ENCODE measurements at places on chromosomes 6 and 20.

DNA sequence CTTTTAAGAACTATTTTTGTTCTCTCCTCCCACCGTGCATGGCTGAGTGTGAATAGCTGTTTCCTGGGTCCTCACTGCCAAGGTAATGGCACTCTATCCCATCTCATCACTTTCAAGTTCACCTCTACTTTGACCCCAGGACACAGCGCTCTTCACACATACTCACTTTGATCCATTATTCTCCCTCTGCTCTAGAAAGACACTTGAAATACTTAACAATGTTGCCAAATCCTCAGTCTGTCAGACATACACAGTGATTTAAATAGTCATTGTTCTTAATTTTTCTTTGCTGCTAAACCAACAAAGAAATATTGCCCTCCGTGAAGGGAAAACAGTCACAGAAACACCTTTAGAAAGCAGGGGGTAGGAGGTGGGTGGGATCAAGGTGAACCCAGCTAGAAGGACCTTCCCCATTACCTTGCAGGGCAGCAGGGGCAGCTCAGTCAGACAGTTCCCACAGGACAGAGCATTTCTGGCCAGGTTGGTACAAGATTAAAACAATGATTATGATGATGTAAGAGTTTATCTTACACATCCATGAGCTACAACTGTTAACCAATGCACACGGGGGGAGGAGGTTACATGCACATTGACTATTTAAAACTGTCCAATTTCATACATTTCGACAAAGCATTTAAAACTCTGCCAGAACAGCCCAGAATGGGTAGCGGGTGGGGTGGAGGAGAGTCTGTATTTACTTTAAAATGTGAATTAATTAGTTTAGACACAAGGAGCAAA, 2.4 kb downstream of the SLC22A23 start:
- DNase-seq: no peak

- DNase-seq: no peak
Observed at GRCh38 chr6:101818051-101818450, 424.5 kb downstream of the GRIK2 start.

- DNase-seq: no peak
Observed at GRCh38 chr6:111914617-111915016, 41.4 kb upstream of the FYN start.

GRCh38 chr20:15320941-15321340, 983.5 kb upstream of the FLRT3 start:
- no peak for DNase-seq

GRCh38 chr6:10390495-10391298, 24.2 kb downstream of the TFAP2A start:
- DNase-seq: no peak

- no peak for DNase-seq
Observed at GRCh38 chr20:1209447-1210387, 6.5 kb downstream of the C20orf202 start.

- DNase-seq: no peak
Observed at GRCh38 chr20:1287306-1287705, 21.2 kb downstream of the SNPH start.

DNA sequence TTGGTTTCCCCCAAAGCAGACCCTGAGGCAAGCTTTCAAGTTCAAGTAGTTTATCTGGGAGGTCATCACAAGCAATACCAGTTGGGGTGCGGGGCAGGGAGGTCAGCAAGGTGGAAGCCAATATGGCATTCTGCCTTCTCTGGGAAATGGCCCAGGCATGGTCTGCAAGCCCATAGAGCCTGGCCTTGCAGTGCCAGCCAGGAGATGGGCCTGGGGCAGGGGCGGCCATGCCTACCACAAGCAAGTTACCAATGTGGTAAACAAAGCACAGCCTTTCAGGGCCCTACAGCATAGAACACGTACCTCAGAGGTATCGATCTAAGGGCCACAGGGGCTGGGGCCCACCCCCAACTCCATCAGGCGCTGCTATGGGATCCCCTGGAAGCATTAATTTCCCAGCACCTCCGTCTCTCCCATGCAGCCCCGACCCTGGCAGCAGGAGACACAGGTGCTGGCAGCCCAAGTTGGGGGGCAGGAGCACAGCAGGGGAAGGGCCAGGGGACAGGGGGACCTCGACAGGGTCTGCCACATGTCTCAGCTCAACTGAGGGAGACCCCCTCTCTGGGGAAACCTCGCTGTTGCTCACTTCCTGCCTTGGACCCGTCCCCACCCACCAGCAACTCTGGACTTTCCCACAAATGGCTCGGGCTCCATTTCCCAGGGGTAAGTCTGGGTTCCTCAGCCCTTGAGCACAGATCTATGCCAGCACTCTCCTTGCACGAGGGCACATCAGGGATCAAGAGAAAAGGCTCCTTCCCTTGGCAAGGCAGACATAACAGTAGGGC, 369.0 kb downstream of the PREX1 start:
- DNase-seq: no peak

- no peak for DNase-seq
Observed at GRCh38 chr20:15310361-15310760, 972.9 kb upstream of the FLRT3 start.

GRCh38 chr20:9061434-9061833, 7.5 kb upstream of the PLCB4 start:
- DNase-seq: no peak

DNA sequence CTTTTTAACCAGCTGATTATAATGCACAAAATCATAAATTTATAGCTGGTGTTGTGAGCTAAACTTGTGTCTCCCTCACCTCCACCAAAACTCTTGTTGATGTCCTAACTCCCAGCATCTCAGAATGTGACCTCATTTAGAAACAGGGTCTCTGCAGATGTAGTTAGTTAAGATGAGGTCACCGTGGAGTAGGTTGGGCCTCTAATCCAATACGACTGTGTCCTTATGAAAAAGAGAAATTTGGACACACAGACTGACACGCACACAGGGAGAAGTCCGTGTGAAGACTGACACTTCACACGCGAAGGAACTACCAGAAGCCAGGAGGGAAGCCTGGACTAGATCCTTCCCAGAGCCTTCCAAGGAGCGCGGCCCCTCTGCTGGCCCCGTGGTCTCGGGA, 46.5 kb downstream of the TRAM2 start:
- DNase-seq: no peak

DNA sequence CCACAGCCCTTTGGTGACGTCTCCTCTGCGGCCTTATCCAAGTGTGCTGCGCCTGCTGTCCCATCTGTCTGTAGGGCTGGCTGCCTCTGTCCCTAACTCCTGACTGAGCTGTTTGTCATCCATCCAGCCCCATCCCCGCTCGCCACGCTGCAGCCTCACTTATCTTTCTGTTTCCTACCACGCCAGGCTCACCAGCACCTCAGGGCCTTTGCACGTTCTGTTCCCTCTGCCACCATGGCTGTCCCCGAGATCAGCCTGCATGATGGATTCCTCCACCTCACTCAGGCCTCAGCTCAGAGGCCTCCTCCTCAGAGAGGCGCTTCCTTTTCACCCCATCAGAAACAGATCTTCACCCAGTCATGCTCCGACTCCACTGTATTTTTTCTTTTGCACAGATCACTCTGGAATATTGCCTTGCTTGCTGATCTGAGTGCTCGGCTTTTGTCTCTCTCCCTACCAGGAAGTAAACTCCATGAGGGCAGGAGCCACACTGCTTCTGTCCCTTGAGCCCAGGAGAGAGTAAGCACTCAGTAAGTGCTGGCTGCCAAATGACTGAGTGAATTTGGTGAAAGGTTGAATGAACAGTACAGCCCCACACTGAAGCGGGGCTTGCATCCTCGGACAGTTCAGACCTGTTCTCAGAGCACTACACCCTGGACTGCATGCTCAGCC, 34.5 kb downstream of the BPIFB1 start:
- DNase-seq: no peak

DNA sequence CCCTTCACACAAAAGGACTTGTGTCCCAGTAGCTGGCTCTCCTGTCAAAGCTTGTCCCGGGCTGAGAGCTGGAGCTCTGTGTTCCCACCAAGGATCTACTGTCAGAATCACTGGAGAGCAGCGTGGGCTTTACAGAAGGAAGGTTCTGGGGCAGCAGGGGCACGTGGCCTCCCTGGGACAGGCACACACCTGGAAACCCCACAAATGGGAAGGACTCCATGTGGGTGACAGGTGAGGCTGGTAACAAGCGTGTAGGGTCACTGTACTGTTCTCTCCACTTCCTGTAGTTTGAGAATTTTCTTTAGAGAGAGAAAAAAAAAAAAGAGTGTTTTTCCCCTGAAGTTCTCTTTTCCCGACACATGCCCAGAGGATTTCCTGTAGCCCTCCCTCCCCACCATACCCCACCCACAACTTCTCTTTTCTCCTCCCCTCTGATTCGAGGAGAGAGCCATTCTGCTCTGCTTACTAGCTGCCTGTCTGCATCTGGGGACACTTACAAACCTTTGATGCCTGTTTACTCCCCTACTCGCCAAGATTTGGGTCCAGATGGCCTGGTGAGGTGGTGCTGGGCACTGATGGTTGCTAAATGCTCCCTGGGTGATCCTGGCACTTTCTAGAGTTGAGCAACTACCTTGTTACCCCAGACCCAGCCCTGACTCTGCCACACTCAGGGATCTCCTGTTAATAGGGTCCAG, 84.1 kb upstream of the SIRPA start:
- DNase-seq: no peak

DNA sequence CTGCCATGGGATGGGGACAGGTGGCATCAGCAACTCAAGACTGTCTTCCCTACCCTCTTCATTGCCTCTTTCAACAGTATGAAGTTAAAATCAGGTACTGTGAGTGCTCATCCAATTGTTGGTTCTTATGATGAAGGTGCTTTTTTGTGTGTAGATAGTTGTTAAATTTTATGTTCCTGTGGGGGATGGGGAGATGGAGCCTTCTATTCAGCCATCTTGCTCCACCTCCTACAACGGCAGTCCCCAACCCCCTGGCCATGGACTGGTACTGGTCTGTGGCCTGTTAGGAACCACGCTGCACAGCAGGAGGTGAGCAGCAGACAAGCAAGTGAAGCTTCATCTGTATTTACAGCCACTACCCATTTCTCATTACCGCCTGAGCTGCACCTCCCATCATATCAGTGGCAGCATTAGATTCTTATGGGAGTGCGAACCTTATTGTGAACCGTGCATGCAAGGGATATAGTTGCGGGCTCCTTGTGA, 47.8 kb upstream of the TOP1 start:
- no peak for DNase-seq

DNA sequence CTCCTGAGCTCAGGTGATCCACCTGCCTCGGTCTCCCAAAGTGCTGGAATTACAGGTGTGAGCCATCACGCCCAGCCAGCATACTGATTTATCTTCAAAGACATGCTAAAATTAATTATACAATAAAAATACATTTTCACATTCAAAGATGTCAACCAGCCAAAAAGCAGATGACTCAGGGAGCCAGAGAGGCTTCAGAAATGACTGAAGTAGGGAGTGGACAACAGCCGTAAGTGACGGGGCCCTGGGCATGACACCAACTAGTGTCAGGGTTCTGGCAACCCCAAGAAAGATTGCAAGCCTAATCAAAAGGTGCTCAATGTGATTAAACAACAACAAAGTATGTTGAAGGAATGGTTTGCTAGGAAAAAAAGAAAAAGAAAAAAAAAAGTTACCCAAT, 28.4 kb downstream of the GPLD1 start:
- no peak for DNase-seq

DNA sequence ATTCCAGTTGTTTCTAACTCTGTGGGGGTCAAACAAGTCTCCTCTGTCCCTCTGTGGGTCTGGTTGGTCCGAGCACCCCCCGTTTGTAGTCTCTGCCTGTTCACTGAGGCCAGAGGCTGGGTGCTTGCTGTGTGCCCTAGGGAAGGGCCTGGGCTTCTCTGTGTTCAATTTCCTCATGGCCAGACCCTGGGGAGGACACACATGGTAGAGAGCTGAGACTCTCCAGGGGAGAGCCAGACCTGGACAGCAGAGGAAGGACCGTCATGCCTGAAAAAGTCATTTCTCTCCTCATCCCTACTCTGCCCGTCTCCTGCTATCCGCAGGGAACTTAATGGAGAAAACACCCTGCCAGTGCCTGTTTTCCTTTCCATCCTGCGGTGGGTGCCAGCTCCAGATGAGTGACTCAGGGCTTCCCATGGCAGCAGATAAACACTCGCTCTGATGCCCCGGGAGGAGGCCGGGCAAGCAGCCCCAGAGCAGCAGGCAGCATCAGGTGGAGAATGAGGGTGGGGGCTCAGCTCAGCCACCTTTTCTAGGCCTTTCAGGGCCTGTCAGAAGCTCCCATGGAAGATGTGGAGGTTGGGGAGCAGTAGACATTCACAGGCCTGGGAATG, 51.9 kb downstream of the SNAI1 start:
- DNase-seq: no peak

- no peak for DNase-seq
Observed at GRCh38 chr6:141540207-141540606, 592.5 kb upstream of the GJE1 start.

DNA sequence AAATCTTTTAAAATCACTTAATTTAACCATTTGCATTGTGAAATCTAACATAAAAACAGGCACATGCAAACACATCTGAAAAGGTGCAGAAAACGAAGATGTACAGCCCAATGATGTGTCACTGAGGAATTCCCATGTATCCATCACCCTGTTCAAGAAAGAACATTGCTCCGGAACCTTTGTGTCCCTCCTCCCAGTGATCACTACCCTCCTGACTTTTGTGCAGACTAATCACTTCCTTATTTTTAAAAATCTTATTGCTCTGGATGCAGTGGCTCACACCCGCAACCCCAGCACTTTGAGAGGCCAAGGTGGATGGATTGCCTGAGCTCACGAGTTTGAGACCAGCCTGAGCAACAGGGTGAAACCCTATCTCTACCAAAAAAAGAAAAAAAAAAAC, 14.6 kb downstream of the GINS1 start:
- DNase-seq: no peak

DNA sequence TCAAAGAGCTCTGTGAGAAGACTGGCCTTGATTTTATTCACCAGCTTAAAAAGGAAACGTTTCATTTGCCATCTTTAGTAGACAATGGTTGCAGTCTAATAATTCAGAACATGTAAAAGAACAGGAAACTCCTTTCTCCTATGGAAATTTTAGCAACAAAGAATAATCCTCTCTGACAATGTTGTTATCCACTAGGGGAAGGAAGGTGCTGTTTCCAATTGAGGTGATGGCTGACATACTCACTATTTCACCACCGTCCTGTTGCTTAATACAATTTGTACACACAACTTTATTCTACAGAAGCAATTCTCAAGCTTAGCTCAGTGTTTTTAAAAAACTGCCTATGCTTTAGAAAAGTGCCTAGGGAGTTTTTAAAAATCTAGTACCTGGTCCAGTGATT, 192.7 kb downstream of the ARHGAP18 start:
- no peak for DNase-seq

DNA sequence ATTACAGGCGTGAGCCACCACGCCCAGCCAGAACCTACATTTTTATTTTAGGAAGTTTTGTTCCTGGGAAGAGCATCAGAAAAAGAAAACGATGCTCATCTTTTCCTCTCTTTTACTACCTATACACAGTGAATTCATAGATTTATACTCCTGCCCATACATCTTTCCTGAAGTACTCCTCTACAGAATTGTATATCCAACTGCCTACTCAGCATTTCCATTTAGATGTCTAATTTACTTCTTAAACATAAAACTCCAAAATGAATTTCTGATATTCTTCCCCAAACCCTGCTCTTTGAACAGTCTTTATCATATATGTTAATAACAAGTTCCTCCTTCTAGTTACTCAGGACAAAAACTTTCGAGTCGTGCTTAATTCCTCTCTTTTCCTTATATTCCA, 39.8 kb upstream of the RSPO3 start:
- no peak for DNase-seq

GRCh38 chr6:80133020-80133419, 26.5 kb downstream of the BCKDHB start:
- DNase-seq: no peak
